Activated T-cell treated with anti-CD3 and anti-CD28 coated beads for 48 hours (primary cell): ENCODE measurements at places on chromosomes 5 and 9.

- no peak for DNase-seq
These were observed 37.5 kb downstream of the CREBRF start for GRCh38 chr5:173093606-173094005.

GRCh38 chr9:34070606-34071324, 22.1 kb upstream of the UBAP2 start:
- no peak for DNase-seq

- DNase-seq = no peak
These were observed 222.4 kb downstream of the TSSK1B start for GRCh38 chr5:113212244-113212920.

DNA sequence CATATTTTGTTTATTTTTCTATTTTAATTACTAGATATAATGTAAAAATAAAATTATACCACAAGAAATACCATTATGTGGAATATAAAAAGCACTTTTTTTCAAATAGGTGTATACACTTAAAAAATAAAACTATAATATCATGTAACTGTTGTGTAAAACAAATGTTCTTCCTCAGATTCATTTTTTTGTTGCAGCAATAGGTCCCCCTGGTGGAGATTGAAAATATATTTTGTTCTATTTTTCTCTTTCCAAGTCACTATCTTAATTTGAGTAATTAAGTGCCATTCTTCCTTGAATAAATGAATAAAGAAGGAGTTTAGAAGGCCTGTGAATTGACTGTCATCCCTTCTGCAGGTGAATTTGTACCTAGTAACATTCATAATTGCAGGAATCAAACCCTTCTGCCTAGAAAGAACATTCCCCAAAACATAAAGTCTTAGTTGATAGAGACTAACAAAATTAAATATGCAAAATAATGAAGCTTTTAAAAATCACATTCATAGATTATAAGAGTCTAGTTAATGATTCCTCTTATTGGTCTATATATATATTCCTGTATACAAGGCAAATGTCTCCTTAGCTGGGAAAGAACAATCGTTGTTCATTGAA, 23.4 kb downstream of the CETN3 start:
- DNase-seq = no peak

GRCh38 chr5:3187771-3188425, 407.7 kb upstream of the IRX1 start:
- no peak for DNase-seq

DNA sequence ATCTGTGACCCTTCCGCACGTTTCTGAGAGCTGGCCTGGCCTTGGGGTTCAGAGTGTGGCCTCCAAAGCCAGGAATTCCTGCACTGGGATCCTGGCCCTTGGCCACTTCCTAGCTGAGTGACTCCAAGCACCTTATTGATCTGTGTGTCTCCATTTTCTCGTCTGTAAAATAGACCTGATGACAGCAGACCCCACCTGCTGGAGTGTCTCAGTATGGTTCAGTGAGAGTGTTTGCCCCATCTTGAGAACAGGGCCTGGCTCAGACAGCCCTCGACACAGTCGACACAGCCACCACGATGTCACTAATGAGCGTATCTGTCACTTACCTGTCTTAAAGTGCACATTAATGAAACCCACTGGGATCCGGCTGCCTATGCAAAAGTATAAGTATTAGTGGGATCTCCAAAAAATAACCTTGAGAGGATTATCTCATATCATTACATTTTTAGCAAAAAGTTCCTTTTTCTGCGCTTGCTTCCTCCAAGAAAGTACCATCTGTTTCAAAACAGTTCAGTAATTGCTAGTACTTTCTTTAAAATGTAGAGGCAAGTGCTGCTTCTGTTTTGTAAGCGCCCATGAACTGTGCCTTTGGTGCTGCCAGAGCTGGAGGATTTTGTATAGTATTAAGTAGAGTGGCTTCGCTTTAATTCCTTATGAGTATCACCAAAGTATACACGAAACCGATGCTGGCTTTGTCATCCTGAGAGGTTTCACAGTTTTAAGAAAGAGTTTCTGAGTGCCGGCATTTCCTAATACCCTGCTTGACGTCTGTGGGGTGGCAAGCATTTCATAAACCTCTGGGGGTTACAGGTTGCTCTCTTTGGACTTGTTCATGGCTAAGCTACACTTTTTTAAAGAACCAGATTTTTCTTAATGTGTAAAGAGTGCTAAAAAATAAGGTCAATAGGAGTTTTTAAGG, 31.7 kb downstream of the UBE2QL1 start:
- DNase-seq = no peak

DNA sequence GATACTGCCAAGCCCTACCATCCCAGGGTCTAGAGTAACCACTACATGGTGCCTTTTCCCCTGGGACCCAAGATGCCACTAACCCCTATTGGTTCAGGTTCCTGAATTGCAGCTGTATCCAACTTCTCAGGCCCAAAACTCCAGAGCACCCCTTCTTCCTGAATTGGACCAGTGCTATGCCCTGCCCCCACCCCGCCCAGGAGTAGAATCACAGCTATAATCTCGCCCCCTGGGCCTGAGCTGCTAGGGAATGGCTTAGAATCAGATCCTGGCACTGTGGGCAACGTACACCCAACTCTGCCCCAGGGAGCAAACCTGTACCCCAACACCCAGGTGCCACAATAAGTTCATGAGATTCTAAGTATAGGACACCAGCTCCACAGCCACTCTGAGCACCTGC, 206.3 kb downstream of the CACNA1B start:
- DNase-seq = no peak

DNA sequence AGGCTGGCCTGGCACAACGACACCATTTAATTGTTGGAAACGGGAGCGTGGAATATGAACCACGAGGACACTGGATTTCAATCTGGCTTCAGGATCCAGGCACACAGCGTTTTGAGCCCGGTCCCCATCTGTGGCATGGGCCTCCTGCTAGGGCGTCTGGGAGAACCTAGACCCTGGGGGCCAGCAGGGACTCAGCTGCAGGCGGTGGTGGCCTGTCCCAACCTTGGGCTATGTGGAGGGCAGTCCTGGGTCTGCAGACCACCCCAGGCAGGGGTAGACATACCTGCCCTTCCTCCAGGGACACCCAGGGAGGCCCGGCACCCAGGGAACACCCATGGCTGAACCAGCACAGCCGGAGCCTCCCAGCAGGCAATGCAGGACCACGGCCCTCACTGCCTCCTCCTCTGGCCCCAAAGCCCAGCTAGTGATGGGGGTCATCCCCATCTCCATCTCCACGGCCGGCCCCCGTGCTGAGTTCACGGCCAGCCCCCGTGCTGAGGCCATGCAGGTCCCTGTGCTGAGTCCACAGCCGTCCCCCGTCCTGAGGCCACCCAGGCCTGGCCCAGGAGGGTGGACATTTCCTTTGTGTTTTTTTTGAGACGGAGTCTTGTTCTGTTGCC, 18.5 kb upstream of the UBAC1 start:
- DNase-seq = no peak

DNA sequence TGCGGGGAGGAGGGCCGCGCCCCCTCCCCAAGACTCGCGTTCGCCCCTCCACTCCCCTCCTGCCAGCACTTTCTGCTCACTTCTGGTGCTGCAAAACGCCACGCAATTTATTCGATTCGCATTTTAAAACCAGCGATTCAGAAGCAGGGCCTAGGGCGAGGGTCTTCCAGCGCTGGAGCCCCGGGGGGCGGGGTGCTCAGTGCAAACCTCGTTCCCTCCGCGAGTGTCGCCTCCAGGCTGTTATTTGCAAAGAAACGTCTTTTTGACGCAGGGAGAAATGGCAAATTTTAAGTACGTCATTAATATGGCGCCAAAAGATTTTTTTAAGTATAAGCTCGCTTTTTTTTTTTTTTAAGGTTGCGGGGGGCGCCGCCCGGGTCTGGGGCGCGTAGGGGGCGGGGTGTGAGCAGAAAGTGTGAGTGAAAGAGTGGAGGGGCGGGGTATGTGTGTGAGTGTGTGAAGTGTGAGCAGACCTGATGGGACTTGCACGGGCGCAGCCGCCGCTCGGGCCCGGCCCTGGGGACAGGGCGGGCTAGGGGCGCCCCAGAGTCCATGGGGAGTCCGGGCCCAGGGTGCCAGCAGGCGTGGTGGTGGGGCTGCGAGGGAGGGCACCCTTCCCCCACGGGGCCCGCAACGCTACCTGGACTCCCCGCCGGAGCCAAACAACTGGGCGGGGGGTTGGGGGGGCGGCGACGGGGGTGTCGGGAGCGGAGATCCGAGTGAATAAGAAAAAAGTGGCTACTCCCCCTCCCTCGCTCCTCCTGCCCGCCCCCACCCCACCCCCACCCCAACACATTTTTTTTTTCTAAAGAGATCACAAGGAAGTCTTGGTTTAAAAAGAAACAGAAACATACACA, at the start of gene JADE2:
TSS of gene JADE2 (plus strand) at position 845 of the 857 bp plus-strand sequence. CDS start 10,188 bp downstream, outside the sequence.
- peak; percentile 70 for DNase-seq

DNA sequence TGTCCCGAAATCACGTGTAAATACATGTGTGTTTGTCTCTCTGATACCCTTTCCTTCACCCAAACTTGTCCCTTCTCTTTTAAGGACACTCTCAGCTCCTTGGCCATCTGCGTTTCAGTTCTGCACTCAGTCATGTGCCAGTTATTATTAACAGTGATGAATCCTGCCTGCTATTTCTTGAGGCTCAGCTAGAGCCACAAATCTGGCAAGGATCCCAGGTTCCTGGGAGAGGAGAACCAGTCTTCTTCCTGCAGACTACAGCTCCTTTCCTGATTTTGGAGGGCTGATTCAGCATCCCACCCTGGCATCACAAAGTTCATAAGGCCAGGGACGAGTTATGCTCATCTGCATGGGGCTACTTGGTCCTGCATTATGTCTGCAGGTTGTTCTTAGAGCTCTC, 5.6 kb downstream of the MAMDC2 start:
- no peak for DNase-seq

- DNase-seq = no peak
These were observed 217.1 kb downstream of the TRIM32 start for GRCh38 chr9:116904165-116904564.

- DNase-seq = no peak
These were observed 27.6 kb upstream of the NKD2 start for GRCh38 chr5:980966-981365.

DNA sequence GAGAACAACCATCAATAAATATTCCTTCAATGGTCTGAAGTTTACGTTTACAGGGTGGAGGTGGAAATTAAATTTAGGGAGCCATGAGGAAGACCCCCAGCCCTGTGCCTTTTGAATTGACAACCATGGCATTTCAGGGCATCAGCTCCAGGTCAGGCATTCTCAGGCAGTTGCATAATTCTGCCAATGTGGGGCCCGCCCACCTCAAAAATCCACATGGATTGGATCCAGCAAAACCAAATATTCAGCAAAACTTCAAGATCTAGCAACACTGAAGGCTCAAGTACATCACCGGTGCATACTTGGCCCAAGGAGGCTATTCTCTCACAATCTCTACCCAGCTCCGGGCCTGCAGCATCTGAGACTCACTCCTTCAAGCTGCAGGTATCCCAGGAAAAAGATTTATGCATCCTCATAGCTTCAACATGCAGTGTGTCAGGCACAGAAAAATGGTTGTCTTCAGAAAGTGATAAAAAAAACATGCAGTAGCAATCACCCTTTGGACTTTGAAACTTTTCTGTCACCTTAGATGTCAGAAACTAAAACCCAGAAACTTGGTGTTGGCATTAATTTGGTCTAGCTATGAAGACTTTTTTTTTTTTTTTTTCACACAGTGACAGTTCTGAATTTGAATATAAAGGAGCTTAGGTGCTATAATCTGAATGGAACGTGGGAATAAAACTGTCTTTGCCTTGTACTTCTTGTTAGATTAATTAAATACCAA, 21.4 kb upstream of the ANXA2R start:
- no peak for DNase-seq

DNA sequence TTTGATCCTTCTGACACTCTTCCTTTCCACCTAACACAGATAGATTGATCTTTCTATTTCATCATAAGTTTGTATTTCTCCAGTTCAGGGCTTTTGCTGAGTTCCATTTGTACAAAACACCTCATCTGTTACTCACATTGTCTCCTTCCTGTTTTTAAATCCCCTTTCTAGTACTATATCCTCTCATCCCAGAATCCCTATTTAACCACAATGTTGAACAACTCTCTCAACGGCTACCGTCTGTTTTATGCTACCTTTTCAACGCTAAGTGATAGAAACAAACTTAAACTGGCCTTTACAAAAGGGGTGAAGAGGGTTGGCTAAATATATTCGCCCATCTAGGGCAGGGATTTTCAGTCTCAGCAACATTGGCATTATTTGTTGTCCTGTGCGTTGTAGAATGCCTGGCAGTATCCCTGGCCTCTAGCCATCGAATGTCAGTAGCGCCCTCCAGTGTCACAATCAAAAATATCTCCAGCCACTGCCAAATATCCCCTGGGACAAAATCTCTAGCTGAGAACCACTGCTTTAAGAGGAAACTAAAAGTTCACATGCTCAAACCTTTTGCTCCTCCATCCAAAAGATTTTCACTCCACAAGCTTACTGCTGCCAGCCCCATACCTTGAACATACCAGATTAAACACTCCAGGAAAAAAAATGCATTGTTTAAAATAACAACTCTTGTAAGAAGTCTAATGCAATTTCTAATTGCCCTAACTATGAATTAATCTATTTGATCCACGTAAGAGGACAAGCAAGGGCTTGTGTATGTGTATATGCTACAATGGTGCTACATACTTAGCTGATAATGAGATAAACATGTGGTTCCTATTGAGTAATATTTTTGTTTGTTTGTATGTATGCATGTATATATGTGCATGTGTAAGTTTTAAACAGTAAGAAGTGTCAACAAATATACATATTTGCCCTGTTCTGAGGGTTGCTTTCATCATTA, 344.0 kb downstream of the PTPRD start:
- no peak for DNase-seq

- DNase-seq = no peak
These were observed 42.0 kb downstream of the FRMPD1 start for GRCh38 chr9:37692622-37693221.

- DNase-seq = no peak
These were observed 72.1 kb upstream of the RASA1 start for GRCh38 chr5:87195616-87196015.

- no peak for DNase-seq
These were observed 36.3 kb upstream of the FBXL17 start for GRCh38 chr5:108418197-108418596.

- no peak for DNase-seq
These were observed 176.7 kb upstream of the HMHB1 start for GRCh38 chr5:143635146-143635752.

GRCh38 chr5:87686975-87687374, 274.2 kb upstream of the CCNH start:
- DNase-seq = no peak

GRCh38 chr5:56247592-56247991, 14.5 kb upstream of the ANKRD55 start:
- DNase-seq = no peak

GRCh38 chr9:77738932-77739331, 90.8 kb upstream of the GNA14 start:
- DNase-seq = no peak

DNA sequence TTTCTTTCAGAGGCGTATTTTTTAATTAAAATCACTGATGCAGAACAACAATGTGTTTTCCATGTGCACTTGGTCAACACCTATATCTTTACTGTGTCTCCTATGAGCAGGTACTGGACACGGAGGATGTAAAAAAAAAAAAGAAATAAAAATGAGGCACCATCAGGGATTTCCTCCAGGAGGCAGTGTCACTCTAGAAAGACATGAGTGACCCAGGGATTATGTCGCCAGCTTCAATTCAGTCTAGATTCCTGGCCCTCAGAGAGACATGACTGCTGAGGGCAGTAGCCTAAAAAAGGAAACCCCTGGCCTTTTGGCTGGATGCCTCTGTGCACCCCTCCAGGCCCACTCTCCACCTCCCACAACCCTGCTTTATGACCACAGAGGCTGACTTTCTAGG, 18.3 kb upstream of the IL33 start:
- no peak for DNase-seq

GRCh38 chr9:134377976-134378375, 51.7 kb downstream of the RXRA start:
- no peak for DNase-seq

- DNase-seq = no peak
These were observed 179.3 kb downstream of the HINT1 start for GRCh38 chr5:130985776-130986175.
